ENCODE measurements at places on chromosomes 2 and 18.

- DNase-seq = peak; percentile 55
Observed at GRCh38 chr2:54471221-54471711, 15.1 kb downstream of the SPTBN1 start.

GRCh38 chr18:23689031-23689615 lies at the start of gene LAMA3:
Gene LAMA3, plus strand, starts transcription at chr18:23689453. Its CDS starts 231 bp downstream, at chr18:23689684.
- DNase-seq = no peak

DNA sequence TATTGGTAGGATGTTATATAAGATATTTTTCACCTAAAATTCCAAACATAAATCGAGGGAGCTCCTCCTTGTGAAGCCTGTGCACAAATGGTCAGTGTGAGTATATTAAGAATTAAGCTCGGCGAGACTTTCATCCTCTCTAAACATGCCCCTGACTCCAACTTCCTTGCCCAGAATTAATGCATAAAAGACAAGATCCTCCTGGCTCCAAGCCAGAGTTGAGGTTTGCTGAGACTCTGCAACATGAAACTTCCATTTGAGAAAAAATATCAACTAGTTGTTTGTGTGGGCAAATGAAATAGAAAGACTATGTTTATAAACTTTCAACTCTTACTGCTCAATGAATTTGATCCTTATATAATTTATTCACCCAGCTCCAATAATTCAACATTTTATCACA lies 68.1 kb downstream of the CCDC178 start:
- no peak for DNase-seq

DNA sequence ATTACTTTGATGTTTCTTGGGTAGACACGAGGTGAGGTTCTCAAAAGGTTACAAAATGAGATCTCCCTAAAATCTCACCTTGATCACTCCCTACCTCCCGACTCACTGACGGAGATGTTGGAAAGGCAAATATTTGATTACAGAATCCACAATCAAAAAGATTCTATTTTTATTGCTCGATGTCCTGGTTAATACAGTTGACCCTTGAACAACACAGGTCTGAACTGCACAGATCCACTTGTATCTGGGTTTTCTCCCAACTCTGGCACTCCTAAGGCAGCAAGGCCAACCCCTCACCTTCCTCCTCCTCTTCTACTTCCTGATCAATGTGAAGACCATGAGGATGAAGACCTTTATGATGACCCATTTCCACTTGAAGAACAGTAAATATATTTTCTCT lies 125.3 kb downstream of the C2orf74 start:
- no peak for DNase-seq

DNA sequence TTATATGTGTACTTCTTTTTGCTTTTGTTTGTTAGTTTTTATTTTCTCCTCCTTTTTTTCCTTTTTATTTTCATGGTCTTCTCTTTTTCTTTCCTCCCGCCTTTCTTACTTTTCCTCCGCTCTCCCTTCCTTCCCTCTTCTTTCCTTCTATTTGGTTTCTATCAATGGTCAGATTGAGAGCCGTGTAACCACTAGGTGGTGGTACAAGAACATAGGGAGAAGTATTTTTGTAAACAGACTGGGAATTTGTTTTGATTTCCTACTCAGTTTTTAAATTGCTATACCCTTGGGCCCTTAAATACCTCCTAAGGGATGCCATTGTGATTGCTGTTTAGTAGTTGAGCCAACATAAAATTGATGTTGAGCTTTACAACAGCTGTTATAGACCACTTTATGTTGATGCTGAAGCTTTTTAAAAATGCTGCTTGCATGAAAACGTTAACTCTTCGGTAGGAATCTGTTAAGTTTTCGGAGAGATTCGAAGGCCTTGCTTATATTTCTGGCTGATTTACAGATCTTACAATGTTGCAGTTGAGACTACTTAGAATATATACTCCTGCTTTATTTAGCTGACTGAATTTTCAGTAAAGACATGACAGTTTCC lies 124.2 kb downstream of the UBE2E3 start:
- DNase-seq = peak; percentile 79

DNA sequence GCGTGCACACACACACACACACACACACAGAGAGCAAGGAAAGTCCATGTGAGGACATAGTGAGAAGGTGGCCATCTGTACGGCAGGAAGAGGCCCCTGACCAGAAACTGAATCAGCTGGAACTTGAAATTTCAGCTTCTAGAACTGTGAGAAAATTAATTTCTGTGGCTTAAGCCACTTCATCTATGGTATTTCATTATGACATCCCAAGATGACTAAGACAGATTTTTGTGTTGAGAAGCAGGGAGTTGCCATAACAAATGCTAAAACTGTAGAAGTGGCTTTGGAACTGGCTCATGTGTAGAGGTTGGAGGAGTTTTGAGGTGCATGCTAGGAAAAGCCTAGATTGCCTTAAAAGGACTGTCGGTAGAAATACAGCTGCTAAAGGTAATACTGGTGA lies 63.4 kb upstream of the ZBTB7C start:
- DNase-seq = no peak

GRCh38 chr2:69089266-69089665 lies 76.3 kb downstream of the ANTXR1 start:
- DNase-seq = no peak

DNA sequence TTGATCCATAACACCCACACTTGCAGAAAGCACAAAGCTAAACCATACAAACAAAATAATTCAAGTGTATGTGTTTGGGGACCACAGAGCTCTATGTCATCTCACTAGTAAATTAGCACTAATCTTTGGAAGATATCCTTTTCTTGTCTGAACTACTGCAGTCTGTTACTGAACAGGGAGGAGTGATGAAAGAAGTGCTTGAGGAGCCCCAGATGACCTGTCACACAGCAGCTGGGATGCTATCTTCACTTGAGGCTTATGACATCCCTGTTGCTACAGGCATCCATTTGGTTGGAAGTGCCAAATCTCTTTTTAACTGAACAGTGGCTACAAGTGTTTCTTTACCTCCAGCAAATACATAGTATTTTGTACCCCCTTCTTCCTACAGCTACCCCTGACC lies 386.3 kb upstream of the CHAC2 start:
- DNase-seq = no peak

- DNase-seq = no peak
Observed at GRCh38 chr2:67986258-67986657, 76.5 kb downstream of the C1D start.

DNA sequence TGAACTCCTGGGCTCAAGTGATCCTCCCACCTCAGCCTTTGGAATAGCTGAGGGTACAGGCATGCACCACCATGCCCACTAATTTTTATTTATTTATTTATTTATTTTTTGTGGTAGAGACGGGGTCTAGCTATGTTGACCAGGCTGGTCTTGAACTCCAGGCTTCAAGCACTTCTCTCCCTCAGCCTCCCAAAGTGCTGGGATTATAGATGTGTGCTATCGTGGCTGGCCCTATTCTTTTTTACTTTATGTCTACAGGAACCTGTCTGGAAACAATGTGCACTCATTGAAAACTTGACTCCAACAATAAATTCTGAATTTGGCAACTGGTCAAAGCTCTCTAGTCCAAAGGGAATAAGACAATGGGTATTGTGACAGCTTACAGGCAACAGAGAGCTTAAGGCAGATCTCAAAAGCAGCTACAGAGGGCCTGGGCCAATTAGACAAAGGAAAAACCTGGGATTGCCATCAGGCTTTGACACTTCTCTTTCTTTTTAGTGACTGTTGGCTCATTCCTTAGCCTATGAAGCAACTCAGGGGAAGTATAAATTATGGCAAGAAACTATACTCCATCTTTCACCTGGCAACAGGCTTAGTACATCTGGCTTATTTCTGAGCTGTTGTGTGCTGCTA lies 55.1 kb upstream of the RAPGEF4 start:
- no peak for DNase-seq

- DNase-seq = no peak
Observed at GRCh38 chr2:45244928-45245327, 235.7 kb upstream of the SIX2 start.

DNA sequence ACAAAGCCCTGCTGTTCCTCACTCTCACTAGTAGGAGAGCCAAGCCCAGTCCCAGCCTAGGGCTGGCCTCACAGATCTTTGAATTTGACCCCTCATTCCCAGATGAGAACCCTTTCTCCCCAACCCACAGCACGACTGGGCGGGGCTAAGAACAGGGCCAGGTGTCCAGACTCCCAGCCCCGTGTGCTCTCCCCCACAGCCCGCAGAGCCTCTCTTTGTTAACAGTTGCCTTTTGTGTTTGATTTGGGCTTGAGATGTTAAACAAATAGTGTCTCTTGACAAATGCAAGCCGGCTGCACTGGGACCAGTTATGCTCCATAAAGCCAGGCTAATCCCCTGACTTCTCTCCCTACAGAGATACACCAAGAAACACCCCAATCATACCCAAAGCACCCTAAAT lies 4.7 kb upstream of the KCNK3 start:
- DNase-seq = no peak

GRCh38 chr2:37244017-37244416 lies 12.6 kb downstream of the NDUFAF7 start:
- no peak for DNase-seq

GRCh38 chr2:86223927-86224560 lies 24.8 kb downstream of the MRPL35 start:
- no peak for DNase-seq

DNA sequence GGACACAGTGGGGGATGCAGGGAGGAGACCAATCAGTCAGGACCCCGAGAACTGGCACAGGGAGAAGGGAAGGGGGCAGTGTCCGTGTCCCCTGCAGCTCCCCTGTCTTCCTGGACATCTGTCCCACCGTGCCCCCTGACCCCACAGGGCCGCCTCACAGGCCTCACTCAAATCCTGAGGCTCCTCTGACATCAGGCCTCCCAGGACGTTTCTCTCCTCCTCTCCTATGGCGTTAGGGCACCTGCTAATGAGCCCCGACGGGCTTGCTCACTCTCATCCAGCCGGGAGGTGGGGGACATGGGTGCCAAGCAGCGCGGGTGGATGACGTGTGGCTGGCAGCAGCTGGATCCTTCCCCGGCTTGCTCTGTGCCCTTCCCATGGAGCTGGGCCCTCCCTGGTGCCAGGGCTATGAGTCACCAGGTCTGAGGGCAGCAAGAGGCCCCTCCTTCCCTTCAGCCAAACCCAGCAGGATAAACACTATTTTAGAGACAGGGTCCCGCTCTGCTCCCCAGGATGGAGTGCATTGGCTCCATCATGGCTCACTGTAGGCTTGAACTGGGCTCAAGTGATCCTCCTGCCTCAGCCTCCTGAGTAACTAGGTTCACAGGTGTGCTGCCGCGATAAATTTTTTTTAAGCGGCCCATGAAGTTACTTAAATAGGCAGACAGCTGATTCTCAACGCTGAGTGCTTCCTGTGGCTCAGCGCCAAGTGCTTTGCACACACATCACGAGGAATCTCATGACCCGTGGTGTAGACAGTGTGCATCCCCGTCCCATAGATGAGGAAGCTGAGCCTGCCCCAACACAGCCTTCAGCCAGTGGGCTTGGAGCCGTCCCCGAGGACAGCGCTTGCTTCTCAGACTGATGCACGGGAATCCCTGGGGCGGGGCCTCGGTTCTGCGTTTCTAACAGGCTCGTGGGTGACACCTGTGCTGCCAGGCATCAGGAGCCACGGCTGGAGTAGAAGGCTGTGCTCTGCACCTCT lies 64.5 kb upstream of the HDAC4 start:
- peak; percentile 8 for DNase-seq

DNA sequence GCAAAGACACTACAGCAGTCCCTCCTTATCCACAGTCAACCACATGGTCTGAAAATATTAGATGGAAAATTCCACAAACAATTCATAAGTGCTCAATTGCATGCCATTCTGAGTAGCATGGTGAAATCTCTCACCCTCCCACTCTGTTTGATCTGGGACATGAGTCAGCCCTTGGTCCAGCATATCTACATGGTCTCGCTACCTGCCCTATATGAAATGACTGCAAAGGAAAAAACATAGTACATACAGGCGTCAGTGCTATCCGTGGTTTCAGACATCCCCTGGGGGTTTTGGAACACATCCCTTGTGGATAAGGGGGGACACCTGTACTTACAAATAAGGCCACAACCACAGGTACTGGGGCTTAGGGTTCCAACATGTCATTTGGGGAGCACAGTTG lies 73.7 kb downstream of the CABLES1 start:
- no peak for DNase-seq

DNA sequence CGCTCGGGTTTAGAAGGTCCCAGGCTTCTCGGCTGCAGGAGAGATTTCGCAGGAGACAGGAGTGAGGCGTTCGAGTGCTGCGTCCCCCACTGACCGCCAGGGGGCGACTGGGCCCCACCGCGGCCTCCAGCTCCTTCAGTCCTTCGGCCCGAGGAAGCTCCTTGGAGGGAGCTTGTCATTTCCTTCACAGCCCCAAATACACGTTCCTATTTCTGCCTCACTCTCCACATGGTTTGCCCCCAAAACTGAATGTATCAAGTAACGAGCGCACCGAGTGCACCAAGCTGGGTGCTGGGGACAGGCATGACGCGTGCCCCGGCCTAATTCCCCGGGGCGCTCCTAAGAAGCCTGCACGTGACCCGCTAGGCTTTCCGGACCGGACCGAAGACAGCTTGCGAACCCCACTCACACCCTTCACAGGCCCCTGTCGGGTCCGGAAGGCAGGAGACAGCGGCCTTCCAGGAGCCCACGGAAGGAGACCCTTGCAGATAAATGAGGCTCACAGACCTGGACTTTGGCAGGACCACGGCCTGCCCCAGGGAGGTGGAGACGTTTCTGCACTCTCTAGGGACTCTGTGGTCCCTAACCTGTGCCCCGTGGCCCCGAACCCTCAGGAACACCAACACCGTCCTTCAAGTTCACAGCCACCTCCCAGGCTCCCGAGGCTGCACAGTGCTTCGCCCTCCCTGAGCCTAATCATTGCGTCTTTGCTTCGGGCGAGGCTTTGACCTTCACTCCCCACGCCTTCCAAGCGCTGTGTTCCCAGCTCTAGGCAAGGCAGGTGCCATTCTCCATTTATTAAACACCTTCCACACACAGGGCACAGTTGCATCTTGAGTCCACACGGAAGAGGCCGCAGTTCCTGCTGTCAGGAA lies 13.0 kb upstream of the FAHD2A start:
- DNase-seq = no peak

DNA sequence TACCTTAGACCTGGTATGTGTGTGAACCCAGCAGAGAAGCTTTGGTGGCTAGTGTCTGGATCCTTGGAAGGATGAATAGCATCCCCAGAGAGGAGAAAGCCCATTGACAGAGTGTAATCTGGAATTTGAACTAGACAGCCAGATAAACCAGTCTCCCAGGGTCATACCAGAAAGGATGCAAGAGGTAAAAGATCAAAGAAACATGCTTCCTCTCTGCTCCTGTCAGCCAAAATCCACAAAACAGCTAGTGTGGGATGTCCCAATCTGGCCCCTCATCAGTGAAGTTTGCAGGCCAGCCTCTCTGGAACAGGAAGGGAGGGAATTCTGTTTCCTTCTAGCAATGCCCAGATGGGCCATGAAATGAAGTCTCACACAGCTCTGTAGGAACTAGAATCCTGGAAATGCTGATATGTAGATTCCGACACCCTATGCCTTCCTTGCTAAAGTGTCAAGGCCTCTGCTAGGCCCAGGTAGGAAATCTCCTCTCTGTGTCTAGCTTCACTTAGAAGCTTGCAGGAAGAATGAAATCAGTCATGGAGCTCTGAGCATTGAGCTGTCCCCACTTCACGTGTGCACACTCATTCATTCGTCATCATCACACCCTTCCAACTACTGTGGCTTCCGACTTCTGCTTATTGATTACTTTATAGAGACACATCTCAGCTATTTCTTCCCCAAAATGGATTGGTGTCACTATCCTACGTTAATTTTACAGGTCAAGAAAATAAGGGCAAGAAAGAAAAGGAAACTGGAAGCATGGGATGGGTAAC lies 38.0 kb downstream of the EVA1A start:
- no peak for DNase-seq
